Foreskin keratinocyte (primary cell): ENCODE measurements at places on chromosomes 1 and 21. TPM values are rescaled to one million over a fixed set of nuclear protein-coding genes. Genes with fewer than 3 reads are reported as not detected.

PRCC gene
- 37.7 and 43.3 TPM in 2 replicates for total RNA-seq

BRINP3 gene
- total RNA-seq = not detected in 2 replicates

KRTAP10-9 gene
- total RNA-seq = not detected in 2 replicates

GSTM4 gene
- 5.8 and 11.7 TPM in 2 replicates for total RNA-seq

TMEM269 gene
- not detected in 2 replicates for total RNA-seq

BRWD1 gene
- total RNA-seq = 18.5 and 19.2 TPM in 2 replicates

CR1L gene
- total RNA-seq = not detected in 2 replicates

CADM3 gene
- total RNA-seq = not detected in 2 replicates

DNA sequence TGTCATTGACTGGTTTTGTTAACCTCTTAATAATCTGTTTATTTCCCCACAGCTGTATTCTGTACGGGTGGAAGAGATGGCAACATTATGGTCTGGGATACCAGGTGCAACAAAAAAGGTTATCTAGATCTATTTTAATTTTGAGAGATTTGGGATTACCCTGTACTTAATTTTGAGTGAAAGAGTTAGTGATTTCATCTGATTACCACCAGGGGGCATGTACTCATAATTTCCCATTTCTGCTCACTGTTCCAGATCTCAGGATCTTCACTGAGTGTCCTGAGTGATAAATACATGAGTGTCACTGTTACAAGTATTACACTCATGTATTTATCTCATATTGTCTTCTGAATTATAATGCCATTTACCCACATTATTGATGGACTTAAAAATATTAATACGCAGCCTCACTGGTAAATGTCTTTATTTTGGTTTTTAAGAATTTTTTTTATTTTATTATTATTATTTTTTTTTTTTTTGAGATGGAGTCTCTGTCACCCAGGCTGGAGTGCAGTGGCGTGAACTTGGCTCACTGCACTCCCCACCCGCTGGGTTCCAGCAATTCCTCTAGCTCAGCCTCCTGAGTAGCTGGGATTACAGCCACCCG, 27.4 kb downstream of the DTL start:
- no peak for DNase-seq

DNA sequence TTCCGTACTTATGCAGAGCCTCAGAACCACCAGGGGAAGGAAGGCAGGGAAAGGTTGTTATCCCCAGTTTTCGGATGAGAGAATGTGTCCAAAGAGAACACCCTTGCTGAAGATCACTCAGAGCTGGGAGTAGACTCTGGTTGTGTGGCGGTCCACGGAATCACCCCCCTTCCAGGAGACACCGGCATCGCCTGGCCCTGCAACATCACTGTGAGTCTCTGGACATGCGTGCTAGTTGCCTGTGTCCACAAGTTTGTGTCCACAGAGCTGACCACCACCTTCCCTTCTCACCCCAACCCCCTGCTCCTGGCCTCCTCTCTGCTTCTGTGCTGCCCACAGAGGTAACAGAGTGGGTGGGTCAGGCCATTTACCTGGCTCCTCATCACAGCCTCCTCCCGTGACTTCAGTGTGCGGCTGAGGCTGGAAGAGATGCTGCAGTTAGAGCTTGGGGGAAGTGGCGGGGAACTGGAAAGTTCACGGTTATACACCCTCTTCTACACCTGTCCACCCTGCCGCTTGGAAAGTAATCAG, 7.3 kb downstream of the MYBPH start:
- DNase-seq = no peak

DNA sequence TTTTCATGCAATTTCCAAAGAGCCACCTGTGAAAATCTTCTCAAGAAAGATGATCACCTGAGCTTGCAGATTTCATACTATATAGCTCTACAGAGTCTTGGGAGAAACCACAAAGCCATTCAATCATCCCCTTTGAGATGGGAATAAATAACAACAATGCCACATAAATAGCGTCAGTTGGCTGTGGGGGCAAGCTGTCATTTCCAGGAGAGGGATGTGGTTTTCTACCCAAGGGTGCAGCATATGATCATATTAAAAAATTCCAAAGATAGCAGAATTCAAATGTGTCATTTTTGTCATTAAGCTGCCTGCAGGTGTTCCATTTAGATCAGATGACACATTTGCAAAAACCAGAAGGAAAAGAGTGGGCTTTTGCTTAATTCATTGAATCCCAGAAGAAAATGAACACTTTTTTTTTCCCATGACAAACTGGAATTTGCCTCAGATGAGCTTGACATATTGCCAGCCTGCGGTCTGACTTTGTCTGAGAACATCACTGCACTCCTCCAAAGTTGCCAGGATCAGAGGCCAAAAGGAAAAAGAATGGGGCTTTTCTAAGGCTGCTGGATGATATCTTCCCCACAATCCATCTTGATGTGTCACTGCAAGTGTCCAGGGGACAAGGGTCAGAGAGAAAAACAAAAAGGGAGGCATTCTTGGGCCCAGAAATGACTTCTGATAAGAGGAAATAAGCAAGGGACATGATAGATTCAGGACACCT, 314.1 kb upstream of the USP25 start:
- no peak for DNase-seq

DNA sequence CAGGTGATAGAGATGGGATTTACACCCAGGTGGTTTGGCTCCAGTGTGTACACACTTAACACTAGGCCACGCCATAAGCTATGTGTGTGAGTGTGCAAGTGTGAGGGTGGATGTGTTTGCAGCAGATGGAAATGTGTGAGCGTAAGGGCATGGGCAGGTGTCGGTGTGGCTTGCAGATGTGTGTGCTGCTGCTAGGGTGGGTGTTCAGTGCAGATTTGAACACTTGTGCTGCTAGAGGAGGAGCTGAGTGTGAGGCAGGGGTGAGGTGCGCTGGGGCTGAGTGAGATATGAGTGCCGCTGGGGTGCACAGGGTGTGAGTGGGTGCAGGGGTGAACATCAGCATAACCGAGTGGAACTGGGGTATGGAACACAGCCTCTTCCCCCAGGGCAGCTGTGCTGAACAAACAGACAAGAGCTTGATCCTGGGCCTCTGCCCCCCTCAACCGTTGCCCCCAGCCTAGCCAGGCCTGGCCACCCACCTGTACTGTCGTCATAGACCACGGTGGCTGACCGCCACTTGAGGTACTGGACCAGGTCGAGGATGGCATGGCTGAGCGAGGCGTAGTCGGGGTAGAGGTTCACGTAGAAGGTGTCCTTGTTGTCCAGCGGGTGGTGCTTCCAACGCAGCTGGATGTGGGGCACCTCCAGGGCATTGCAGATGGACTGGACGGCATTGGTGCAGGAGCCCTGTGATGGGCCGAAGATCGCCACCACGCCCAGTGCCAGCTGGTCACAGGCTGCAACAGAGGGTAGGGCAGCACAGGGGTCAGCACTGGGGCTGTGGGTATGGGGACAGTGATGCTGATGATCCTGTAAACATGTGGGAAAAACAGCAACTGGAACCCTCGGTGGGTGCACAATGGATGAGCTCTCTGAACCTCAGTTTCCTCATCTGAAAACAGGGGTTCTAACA, 153.9 kb downstream of the GRIK3 start:
- no peak for DNase-seq

DNA sequence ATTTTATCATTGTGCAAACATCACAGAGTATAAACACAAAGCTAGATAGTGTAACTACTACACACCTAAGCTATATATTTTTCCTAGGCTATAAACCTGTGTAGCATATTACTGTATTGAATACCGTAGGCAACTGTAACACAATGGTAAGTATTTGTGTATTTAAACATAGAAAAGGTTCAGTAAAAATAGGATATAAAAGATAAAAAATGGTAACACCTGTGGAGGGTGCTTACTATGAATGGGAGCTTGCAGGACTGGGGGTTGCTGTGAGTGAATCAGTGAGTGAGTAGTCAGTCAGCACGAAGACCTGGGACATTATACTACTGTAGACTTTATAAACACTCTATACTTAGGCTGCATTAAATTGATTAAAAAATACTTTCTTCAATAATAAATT, 4.1 kb downstream of the DTL start:
- DNase-seq = no peak

GRCh38 chr1:29249951-29250581, 13.7 kb downstream of the PTPRU start:
- DNase-seq = no peak

DNA sequence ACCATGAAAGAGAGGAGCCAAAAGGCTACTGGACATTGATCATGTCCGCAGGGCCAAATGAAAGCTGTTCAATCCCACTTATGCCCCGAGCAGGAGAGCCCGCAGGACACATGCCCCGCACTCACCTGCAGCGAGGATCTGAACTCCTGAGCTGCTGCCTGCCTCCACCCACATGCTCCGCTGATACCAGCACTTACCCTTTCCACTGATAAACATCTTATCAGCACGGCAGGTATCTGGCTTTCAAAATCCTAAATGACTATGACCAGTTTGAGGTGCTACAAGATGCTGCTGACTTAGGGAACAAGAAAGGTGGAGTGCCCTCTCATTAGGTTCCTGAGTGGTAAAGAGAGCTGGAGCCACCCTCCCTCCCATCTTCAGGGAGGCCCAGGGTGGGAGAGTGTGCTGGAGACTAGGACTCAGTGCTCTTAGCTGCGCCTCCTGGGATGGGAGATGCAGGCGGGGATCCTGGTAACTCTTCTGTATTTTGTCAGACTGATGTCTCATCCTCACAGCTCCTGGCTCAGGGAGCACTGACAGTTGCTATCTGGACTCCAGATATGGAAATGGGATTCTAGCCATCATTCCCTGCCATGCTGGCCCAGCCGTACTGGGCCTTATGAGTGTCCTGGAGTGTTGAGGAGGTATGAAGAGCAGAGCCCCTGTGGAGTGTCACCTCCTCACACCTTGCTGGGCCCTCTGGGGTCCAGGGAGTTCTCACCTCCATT, 86.4 kb upstream of the F3 start:
- no peak for DNase-seq

GRCh38 chr1:248625166-248625565, 9.7 kb downstream of the OR2T11 start:
- no peak for DNase-seq

DNA sequence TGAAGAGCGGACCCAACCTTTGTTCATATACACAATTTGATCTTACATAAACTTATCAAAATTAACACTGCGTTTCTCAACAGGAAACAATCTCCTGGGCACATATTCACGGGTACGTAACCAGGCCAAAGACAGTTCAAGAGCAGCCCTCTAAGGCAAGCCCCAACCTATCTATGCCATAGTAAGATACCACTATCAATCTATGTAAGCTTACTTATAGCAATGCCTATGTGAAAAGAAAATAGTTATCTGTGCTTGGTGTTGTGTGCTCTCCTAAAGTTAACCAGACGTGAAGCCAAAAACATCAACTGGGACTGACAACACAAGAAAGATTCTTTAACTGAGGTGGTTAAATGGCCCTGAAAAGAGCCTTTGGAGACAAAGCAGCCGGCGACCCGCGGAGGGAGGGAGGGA, 49.4 kb upstream of the BOLA1 start:
- DNase-seq = peak; percentile 35

DNA sequence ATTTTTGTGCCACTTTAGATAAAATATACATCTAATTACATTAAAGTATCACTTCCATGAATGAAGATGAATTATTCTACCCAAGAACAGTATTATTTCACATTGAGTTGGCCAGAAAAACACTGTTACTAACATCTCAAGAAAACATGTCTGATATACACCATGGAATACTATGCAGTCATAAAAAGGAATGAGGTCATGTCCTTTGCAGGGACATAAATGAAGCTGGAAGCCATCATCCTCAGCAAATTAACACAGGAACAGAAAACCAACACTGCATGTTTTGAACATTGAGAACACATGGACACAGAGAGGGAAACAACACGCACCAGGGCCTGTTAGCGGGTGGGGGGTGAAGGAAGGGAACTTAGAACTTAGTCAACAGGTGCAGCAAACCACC, 69.0 kb downstream of the TESK2 start:
- no peak for DNase-seq

- no peak for DNase-seq
These were observed 20.5 kb upstream of the CD2 start for GRCh38 chr1:116733476-116734365.

GRCh38 chr1:59064592-59064991, 232.3 kb upstream of the FGGY start:
- no peak for DNase-seq

- DNase-seq = no peak
These were observed 509.1 kb downstream of the KIF26B start for GRCh38 chr1:245663841-245664240.
